Stimulated activated CD8-positive, alpha-beta memory T cell treated with anti-CD3 and anti-CD28 coated beads, Interleukin-2, amount 100 ng/mL, for 1 hour (primary cell): ENCODE measurements at places on chromosomes 12 and 14.

- DNase-seq, result no peak
These were observed 349.5 kb downstream of the GXYLT1 start for GRCh38 chr12:41795051-41795600.

DNA sequence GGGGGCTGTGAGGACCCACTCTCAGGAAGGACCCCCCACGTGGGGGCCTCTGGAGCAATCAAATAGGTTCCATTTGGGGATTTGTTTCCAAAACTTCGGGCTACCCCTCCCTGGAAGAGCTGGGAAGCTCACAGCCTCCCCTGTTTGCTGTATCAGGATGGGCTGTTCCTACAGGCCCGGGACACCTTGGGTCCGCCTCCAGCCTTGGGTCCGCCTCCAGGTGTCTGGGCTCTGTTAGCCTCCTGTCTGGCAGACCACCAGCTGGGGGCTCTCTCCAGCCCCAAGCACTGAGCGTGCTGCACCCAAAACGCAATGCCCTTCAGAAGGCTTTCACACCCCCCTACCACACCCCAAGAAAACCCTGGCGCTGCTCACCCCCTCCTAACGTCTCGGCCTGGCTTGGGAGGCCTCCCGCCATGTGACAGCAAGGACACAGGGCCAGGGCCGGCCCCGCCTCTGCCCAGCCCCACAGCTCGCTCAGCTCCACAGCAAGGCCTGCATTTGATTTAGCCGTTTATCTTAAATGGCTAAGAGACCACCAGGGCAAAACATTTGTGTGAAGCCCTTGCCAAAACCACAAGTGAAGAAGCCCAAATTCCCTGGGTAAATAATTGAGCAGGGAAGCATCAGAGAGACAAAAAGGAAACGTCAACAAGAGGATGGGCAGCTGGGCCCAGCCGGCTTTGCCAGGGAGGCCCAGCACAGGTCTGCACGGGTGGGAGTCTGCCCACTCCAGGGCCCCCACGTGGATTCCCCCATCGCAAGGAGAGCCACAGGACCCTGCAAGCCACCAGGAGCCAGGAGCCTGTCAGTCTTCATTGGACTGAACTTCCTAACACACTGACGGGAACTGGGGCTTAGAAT, 39.9 kb downstream of the BCL11B start:
- no peak for DNase-seq

DNA sequence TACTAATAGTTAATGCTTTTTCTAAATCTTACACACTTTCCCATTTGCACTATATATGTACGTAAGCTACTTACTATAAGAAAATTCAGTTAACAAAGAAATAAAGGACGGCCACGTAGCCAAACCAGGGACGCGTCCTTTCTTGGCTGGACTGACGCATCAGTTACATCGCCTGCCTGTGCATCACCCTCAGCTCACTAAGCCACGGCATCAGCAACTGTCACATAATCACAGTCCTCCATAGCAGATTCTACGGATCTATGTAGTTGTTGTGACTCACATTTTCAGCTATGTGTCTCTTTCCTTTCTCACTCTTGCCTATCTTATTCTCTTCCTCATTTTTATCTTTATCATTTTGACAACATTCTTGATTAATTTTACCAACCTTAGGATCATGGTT, 38.1 kb upstream of the C12orf50 start:
- no peak for DNase-seq

- no peak for DNase-seq
These were observed 371.8 kb downstream of the RPL10L start for GRCh38 chr14:46279776-46280175.

- no peak for DNase-seq
These were observed 208.5 kb downstream of the FOXG1 start for GRCh38 chr14:28975084-28975483.

GRCh38 chr12:25971654-25972041, 13.2 kb downstream of the RASSF8 start:
- DNase-seq, result no peak

DNA sequence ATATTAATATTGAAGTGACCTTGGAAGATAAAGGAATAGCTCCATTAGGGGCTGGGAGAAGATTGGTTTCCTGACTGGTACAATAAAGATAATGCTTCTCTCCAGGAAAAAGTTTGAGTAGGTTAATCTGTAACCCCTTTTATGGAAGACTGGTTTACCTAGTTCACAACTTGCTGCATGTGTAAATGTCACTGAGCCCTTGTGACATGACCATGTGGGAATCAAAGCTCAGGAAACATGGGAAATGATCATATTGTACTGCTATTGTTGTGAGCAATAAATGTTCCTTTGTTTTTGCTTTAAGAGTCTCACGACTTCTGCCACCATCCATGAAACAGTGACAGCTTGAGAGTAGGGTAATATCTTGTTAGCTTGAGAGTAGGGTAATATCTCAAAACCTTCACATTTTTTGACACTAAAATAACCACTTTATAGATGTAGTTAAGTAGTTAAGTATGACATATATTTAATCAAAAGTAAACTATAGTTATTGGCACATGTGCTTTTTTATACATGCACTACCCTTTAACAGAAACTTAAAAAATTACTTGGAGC, 1338.6 kb downstream of the FSCB start:
- DNase-seq, result no peak

DNA sequence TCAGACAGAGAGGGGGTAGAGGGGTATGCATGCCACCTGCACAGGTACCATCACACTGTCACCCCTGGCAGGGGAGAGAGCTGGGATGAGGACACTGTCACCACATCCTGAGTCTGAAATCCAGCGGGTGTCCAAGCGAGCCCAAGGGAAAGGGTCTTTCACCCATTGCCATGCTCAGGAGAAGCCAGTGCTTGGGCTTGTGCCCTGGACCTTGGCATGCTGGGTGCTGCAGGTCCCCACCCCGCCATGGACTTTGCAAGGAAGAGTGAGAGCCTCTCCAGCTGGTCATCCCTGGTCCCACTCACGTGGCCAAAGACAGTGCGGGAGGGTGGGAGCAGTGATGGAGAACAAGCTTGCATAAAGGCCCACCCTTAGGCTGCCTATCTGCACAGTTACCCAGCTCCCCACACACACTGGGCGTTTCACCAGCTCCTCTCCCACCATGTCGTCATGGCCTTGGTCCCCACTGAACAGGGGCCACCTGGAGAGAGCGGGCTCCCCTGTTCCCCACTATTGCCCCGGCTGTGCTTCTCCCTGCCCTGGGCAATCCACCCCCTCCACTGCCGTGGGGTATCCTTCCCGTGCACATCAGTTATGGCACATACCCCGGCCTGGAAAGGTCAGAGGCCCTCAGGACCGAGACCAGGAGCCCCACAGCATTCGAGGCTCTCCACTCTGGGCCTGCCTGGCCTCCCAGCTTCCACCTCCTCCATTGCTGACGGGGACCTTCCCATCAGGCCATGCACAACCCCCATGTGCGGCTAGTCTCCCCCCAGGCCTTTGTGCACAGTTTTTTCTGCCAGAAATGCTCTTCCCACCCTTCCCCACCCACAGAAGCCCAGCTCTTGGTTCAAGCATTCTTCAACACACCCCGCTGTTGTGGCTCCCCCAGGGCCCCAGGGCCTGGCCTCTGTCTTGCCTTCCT, 58.6 kb upstream of the BCL11B start:
- no peak for DNase-seq
